ENCODE measurements at places on chromosomes 7 and 10.

DNA sequence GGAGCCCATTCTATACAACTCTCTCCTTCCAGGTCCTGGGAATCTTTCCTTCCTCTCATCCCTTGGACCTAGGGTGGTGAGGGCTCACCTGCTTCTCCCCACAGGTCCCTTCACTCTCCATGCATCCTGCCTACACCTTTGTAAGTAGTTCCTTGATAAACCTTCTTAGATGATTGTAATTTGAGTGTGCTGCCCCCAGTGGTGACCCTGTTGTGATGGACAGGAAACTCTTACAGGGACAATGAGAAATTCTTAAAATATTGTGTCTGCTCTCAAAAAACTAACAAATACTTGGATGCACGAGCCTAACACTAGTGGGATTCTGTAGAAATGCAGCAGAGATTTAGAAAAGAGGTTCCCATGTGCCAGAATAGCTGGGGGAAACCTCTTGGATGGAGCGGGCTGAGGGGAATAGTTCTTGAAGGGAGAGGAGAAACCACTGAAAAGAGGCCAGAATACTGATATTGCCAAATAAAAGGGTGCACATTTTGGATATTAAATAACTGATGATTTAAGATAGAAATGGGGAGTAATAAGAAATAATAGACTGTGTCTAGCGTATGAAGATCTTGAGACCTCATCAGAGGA is 6.7 kb upstream of the PAXIP1 start:
- DNase-seq: peak; percentile 23

GRCh38 chr10:60943316-60944057 is 498 bp downstream of the RHOBTB1 start:
- peak; percentile 22 for DNase-seq

DNA sequence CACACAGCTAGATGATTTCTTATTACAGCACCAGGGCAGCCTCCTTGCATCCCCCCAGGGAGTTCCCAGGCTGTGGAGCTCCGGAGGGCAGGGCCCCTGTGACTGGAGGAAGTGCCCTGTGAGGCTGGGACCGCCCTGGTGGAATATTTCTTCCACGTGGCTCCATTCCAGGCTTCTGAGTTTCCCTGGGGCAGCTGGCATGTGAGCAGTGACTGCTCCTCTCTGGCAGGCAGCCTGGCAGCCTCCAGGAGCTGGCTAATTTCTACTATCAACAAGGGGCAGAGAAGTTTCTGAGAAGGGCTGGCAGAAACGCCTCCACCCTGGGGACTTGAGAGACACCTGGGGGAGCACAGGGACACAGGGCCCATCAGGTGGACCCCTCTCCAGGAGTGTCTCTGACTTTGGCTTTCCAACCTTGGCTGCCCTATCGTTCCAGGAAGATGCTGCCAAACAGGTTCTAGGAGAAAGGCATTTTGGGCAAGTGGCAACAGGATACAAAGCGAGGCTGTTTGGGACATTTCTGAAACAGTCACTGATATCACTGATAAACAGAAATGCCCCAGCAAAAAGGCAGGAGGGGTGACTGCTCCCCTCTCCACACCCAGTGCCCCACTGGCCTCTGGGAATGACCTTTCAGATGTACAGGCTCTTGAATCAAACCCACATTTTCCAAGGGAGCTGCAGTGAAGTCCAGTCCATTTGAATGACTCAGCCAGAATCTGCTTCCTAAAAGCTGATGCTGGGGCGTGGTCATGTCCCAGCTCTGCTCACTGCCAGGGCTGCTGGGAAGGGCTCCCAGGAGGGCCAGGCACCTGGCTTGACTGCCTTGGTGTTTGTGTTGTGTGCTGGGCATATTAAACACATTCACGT is 16.1 kb downstream of the MYOF start:
- no peak for DNase-seq

- DNase-seq: peak; percentile 32
Observed at GRCh38 chr10:22022257-22023032, 18.9 kb upstream of the DNAJC1 start.

DNA sequence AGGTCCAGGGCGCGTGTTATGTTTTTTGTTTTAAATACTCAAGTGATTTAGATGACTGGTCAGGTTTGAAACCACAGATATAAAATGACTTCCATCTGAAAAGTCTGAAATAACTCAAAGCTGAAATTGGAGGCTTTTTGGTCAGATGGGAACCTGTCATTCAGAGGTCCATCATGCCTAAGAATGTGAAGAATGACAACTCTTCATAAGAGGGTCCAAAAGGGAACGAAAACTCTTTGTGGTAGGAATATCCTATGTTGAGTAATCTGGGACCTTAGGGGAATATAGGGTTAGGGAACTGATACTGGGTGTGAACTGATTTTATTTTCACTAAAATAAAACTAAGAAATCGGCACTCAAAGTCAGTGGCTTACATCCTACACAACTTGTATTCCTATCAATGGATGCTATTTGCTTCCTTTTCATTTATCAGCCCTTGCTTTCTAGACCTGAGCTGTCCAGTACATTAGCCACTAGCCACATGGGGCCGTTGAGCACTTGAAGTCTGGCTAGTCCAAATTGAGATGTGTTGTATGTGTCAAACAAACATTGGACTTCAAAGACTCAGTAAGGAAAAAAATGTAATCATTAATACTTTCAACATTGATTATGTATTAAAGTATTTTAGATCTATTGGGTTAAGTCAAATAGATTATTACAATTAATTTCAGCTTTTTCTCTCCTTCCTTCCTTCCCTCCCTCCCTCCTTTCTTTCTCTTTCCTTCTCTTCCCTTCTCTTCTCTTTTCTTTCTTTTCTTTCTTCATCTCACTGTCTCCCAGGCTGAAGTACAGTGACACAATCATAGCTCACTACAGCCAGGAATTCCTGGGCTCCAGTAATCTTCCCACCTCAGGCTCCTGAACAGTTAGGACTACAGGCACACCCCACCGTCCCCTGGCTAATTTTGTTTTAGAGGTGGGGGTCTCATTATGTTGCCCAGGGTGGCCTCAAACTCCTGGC is 56.5 kb upstream of the KDM7A start:
- DNase-seq: no peak

- DNase-seq: no peak
Observed at GRCh38 chr7:130845581-130846085, 111.6 kb upstream of the KLF14 start.

- DNase-seq: no peak
Observed at GRCh38 chr10:46309511-46310142, 22.8 kb downstream of the ANTXRL start.

- no peak for DNase-seq
Observed at GRCh38 chr10:130550952-130551674, 414.9 kb downstream of the GLRX3 start.

DNA sequence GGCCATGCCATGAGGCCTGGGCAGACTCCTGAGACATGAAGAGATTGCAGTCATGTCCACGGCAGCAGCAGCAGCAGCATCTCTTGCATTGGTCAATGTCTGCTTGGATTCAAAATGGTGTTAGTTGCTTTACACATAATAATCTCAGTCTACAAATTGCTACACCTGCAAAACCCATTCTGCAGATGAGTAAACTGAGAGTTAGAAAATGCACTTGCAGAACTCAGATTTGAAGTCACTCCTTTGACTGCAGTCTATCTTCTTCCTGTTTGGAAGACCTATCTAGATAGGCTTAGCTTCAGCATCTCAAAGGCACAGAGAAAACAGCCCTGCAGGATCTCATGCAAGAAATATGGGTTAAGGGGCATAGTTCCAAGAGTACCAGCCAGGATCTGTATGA is 350.3 kb downstream of the TNS3 start:
- no peak for DNase-seq

DNA sequence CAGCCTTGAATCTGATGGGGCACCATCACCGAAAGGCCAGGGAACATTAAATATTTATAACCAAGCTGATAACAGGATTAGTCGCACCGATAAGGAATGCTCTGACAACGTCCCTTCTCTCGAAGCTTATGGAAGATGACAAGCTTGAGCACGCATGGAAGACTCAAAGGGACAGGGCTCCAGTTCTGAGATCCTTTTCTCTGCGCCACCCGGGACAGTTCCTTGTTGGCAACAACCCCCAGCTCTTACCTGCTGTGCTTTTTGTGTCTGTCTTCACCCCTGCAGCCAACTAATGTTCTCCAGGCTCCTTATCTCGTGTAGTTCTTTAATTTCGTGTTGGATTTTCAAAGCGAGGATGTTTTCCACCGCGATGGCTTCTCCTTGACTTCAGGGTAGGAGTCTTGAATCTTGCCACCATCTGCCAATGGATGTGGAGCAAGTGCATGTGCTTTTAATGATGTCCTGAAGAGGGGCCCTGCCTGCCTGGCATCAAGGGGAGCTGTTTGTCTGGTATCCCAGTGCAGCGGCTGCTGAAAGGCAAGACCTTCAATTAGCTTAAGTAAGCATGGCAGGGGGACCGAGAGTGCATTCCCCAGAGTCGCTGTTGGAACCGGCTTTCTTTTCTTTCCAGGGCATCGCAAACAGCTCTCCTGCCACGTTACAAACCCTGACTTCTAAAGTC is 354 bp upstream of the FERD3L start:
- no peak for DNase-seq

GRCh38 chr7:43583424-43584194 is 701 bp downstream of the STK17A start:
- peak; percentile 68 for DNase-seq

- DNase-seq: peak; percentile 57
Observed at GRCh38 chr10:103605359-103606096, 112.0 kb downstream of the NEURL1 start.

DNA sequence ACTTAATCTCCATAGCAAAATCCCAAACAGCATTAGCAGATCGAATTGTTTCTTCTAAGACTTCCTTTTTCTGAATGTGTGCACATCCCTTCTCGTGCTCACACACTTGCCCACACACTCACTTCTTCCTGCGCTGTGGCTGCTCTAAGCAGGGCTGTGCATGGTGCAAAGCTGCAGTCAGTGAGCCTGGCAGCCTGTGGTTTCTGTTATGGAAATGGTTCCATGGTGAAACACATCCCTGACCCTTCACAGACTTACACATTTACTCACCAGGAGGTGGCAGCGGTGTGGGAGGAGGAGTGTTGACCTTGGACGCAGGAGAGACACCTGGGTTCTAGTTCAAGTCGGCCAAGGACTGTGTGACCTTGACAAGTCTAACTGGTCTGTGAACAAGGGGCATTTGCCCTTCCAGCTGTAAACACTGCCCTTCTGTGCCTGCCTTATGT is 24.9 kb downstream of the MTURN start:
- peak; percentile 33 for DNase-seq

Measured in activated naive CD8-positive, alpha-beta T cell treated with anti-CD3 and anti-CD28 coated beads, Interleukin-2, amount 50 U/mL, for 24 hours (primary cell).